ENCODE measurements at places on chromosomes 3 and 15. TPM values are rescaled to one million over a fixed set of nuclear protein-coding genes. Genes with fewer than 3 reads are reported as not detected.
A peak's percentile ranks its signal among the peaks of the same experiment; 100 is the strongest.

GRCh38 chr15:67156834-67157233 is 91.4 kb downstream of the SMAD3 start:
- no peak overlapping the region for H3K27ac ChIP-seq
- DNase-seq: no peak
- no peaks in the 10 kb centered on the region for H3K27me3 ChIP-seq
- H3K36me3 ChIP-seq: peaks cover 5% of the 10 kb centered on the region
- H3K4me3 ChIP-seq: no peak overlapping the region

GRCh38 chr3:32419742-32420125 is 28.1 kb downstream of the CMTM7 start:
- H3K27me3 ChIP-seq: no peaks in the 10 kb centered on the region
- H3K4me1 ChIP-seq: peaks cover 94% of the 10 kb centered on the region
- H3K27ac ChIP-seq: peak overlapping the region; percentile 18
- no peak overlapping the region for H3K4me3 ChIP-seq
- no peak for DNase-seq
- H3K36me3 ChIP-seq: no peaks in the 10 kb centered on the region

GRCh38 chr3:130509008-130509407 is 8.0 kb upstream of the COL6A6 start:
- no peaks in the 10 kb centered on the region for H3K27me3 ChIP-seq
- DNase-seq: no peak
- no peaks in the 10 kb centered on the region for H3K4me1 ChIP-seq

Gene GOLGA8T
- total RNA-seq: 0.72 TPM
